ENCODE measurements at places on chromosomes 12 and 14.

DNA sequence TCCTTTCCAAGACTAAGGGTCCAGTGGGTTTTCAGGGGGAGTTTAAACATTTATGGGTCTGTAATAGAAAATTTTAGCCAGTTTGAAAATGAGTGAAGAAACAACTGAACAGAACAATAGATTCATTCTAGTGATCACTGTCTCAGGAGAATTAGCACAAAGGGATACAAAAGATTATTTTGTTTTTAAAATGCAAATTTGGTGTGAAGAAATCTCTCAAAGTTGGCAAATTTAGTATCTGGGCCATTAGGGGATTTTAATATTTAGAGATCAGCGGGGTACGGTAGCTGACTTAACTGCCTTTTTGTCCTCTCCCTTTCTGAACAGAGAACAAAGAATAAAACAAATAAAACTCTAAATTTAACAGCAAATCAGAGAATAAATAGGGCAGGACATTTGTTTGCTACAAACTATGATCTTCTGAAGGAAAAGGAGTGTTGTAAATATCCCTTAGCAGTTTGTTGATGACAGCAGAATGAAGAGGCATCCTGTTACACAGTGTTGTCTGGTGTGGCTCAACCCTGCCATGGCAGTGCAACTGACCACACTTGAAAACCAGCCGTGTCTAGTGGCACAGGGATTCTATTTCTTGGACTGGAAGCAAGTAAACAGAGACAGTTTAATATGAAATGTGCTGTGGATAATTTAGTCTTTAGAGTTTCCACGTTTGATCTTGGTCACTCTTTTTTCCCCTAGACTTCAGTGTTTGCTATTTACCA lies 46.3 kb upstream of the LRTM2 start:
- no peak for DNase-seq

DNA sequence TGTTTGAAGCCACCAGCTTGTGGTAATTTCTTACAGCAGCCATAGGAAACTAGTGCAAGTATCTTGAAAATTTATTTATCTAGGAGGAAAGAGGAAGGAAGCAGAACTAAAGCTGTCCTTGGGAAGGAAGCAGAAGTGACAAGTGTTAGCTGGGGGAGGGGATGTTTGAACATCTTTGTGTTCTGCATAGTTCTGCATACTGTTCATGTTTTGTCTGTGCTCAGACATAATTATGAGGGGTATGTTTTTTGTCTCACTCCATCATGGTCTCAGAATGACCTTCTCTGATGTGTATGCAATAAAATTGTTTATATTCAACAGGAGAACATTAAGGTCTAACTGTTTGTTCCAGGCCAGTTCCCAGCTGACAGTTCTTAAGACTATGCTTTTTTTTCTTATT lies 606.5 kb downstream of the GALC start:
- DNase-seq: no peak

GRCh38 chr12:124497658-124498057 lies 69.8 kb downstream of the NCOR2 start:
- DNase-seq: peak; percentile 88

DNA sequence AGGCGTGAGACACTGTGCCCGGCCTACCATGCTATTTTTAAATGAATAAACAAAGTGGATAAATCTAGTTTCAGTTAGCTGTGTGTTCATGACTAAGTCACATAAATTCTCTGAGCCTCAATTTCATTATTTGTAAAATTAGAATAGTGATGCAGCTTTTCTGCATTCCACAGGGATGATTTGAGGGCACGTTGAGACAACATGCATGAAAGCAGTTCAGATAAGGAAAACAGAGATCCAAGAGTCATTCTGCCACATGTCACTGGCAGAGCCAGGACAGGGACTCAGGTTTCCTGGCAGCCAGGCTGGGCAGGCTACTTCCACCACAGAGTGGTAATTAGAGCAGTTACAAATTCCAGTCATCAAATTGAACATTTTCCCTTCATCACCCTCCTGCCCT lies 2.9 kb upstream of the PPP4R4 start:
- DNase-seq: peak; percentile 7

DNA sequence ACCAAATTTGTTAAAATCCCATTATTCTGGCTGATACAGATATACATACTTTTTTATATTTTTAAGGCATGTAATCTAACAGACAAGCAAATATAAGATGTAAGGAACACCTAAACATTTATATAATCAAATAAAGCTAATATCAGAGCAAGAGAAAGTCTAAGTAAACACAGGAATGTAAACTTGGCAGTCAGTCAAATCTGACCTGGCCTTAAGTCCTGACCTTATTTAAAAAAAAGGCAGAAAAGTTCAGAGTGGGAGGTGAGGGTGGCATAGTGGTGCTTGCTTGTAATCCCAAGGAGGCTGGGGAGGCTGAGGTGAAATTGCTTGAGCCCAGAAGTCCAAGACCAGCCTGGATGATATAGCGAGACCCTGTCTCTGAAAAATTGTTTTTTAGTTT lies 152.6 kb downstream of the DERA start:
- no peak for DNase-seq

DNA sequence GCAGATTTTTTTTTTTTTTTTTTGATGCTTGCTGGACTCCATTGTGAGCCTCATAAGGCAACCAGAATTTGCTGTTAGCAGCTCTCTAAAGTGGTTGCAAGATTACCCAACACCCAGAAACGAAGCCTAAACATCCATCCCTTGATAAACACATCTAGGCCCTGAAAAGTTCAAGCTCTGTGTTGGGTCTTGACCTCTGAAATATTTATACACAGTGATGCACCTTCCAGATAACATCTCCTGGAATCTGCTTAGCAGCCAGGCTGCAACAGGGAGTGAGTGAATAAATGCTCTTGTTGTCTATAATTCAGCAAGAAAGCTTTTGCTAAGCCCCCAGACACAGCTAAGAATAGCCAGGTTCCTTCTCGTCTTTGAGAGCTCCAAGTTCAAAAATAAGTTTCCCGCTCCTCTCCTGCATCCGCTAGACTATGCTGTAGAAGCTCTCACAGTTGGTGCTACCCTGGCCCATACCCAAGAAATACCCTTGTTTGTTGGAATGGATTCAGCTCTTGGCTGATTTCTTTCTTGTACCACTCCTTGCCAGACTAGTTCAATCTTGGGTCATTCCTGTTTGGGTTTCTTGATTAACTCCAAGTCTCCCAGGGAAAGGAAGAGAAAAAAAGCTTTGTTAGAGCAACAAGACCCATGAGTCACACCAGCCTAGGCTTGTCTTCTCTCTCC lies 610.6 kb upstream of the TBX3 start:
- no peak for DNase-seq

DNA sequence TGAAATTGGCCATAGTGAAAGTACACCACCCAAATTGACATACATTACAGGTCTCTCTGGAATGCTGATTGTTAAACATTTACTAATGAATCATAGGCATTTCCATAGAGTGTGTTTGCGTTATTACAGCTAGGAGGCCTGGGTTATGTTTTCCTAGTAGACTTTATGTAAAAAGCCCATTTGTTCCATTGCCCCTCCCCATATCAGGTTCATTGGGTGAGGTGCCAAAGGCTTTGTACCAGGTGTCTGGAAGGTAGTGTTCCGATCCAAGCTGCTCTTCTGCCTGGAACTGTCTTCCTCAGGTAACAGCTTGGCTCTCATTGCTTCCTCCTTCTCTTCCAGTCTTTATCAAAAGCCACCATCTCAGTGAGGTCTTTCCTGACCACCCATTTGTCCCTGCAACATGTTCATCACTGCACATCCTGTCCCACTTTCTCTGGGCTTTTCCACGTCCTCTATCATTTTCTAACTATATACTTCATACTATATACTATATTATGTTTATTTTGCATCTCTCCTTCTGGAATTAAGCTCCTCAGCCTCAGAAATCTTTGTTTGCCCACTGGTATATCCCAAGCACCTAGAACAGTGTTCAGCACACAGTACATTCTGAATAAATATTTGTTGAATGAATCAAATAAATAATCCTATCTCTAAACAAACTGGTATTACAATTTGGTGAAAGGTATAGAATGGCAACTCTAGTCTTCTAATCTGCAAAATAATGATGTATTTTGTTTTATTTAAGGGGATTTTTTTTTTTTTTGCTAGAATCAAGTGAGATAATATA lies 252.3 kb downstream of the KTN1 start:
- no peak for DNase-seq

DNA sequence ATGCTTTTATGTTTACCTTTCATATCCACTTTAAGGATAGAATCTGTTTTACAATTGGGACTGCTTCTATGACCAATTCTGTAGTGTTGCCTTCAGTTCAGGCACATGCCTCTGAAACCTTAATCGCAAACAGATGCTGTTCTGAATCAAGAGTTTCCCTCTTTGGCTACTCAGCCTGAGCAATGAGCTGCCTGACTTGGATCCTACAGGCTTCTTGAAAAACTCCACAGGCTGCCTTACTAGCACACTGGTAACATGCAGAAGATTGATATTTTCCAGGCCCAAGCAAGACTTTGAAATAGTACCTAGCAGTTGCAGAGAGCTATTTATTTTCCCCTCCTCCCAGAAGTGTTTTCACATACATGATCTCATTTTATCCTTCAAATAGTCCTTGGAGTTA lies 34.8 kb upstream of the PMCH start:
- peak; percentile 71 for DNase-seq

DNA sequence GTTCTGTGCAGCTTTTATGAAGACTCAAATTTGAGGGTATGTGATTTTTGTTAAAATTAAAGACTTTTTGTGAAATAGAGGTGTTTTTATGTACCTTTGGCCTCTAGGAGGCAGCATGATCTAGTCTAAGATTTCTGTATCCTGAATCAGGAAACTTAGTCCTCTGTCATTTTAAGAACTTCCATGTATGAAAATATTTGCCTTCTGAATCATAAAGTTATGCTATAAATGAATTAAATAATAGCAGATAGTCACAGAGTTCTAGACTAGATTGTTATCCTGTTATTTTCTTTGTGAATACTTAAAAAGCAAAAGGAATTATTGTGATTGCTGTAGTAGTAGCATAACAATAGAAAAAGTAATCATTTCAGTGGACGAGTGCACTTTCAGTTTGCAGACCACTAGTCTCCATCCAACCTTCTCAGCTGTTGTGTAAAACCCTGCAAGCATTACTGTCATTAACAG lies 56.3 kb downstream of the FGD4 start:
- DNase-seq: peak; percentile 67

DNA sequence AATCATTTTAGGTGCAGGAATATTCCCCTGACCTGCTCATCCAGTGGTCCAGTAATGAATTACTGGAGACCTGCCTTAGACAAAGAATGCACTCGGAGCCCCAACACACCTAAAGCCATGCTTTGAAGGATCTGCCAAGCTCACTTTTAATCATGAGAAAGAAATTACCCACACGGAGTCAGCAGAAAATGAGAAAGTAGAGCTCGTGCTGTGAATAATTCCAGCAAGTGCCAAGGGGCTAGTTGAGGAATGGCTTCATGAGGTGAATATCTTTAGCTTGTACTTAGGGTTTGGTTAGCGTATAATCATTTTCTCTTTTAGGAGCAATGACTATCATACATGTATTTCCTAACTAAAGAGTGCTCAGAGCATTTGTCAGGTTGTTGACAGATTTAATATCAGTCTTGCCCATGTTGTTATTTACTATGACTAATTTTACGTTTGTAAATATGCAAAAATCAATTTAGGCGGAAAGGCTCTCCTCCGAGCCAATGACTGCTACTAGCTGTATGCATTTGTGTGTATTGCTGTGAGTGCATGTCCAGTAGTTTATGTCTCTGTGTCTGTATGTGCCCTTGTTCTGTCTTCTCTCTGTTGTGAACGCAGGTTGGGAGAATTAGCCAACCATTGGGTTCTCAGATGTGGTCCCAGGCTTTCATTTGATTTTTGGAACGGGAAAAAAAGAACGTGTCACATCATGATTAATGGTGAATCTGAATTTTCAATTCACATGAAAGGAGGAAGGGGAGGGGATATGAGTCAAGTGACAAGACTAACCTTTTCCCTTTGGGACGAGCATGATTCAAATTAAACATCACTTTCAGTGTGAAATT lies 98.4 kb downstream of the RMST start:
- no peak for DNase-seq

GRCh38 chr12:113422886-113423669 lies 898 bp downstream of the SDSL start:
- no peak for DNase-seq

- no peak for DNase-seq
Observed at GRCh38 chr12:56346675-56347074, 8.0 kb downstream of the IL23A start.

GRCh38 chr12:118981285-118982211 lies at the start of gene SRRM4:
Gene SRRM4, plus strand, starts transcription at chr12:118981541. Its CDS starts 342 bp downstream, at chr12:118981883.
- no peak for DNase-seq

- DNase-seq: no peak
Observed at GRCh38 chr14:83556065-83556464, 1973.9 kb upstream of the FLRT2 start.

GRCh38 chr14:59711080-59711479 lies 134.5 kb upstream of the CCDC175 start:
- DNase-seq: no peak

DNA sequence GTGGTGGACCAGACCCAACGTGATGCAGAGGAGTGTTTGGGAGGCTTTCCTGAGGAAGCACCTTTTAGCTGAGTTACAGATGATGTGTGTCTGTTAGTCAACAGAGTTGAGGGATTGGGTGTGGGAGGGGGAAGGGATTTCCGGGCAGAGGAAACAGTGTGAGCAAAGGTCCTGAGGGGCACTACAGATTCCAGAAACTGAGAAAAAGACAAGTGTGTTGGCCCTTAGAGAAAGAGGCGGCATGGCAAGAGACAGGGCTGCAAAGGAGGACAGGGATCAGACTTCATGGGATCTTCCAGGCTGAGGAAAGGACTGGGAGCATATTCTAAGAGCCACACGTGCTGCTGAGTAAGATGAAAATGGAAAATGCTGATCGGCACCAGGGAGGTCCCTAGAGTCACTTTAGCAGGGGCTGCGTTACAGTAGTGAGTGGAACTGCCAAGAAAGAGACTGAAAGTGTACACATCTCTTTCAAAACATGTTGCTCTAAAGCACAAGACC lies 9.4 kb upstream of the RPS6KL1 start:
- peak; percentile 71 for DNase-seq

DNA sequence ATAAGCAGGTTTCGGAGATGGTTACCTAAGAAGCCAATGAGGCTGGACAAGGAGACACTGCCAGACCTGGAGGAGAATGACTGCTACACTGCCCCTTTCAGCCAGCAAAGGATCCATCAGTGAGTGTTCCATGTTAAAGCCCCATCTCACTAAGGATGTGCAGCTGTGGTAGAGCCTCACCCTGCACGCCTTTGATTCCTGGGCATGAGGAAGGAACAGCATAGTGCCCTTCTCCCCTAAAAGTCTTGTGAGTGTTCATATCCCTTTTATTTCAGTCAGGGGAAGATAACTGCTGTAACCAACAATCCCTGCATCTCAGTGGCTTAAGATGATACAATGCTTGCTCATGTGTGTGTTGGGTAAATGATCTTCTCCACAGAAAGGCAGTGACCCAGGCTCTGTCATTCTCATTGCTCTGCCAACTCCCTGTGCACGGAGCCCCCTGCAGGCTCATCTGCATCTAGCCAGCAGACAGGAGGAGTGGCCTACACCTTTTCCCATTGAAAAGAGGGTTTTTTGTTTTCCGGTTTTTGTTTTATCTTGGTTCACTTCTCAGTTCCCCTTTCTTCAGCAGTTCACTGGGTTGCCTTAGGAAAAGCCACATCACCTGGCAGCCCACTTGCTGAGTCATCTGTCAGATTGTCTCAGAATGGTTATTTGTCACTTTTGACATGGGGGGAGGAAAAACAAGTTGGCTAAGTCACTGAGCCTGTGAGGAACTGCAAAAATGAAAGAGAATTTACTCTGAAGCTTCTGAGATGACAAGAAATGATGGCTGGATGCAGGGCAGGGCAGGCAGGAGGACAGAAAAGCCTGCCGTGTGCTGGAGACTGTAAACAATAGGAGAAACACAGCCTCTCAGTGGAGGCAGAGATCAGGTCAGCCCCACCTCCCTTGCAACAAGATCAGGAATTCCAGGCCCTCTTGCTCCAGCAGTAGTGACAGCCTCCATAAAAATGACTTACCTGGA lies 193.3 kb downstream of the ANO4 start:
- DNase-seq: peak; percentile 20

GRCh38 chr12:96425951-96426350 lies 25.7 kb upstream of the CDK17 start:
- DNase-seq: peak; percentile 61
